Left cardiac atrium (tissue), 4 donors: ENCODE measurements at places on chromosomes 2 and 18. TPM values are rescaled to one million over a fixed set of nuclear protein-coding genes. Genes with fewer than 3 reads are reported as not detected.
A peak's percentile ranks its signal among the peaks of the same experiment; 100 is the strongest.

- DNase-seq, result peak; percentile 55
Measured at GRCh38 chr2:236572482-236572881, 2.9 kb downstream of the ACKR3 start.

DNA sequence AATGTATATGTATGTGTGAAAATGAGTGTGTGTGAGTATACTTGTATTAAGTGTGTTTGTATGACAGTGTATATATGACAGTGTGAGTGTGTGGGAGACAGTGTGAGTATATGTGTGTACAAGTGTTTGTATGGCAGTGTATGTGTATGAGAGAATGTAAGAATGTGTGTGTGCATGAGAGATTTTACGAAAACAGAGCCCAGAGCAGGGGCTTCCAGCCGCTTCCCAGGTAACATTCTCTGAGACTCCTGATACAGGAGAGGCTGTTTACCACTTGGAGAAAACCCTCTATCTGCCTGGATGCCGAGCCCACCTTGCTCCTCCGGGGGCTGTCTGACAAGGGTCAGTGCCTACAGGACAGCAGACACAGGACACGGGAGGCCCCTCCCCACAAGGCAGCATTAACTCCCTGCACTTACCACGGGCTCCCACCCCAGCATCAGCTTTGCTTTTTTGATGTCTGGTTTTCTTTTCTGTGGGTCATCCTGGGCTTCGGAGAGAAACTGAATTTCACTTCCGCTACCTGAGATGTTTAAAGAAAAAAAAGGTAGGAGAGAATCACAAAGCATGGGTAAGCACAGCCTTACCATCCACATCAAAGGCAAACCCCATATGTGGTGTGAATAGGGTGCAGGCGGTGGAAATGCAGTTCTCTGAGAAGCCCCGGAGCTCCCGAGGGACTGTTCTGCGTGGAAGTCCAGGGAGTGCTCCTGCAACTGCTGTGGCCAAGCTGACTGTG is 97.6 kb downstream of the UXS1 start:
- no peak for DNase-seq

Gene AQP12A
- not detected for total RNA-seq

- DNase-seq, result no peak
Measured at GRCh38 chr2:70768590-70769085, 638 bp upstream of the ADD2 start.

DNA sequence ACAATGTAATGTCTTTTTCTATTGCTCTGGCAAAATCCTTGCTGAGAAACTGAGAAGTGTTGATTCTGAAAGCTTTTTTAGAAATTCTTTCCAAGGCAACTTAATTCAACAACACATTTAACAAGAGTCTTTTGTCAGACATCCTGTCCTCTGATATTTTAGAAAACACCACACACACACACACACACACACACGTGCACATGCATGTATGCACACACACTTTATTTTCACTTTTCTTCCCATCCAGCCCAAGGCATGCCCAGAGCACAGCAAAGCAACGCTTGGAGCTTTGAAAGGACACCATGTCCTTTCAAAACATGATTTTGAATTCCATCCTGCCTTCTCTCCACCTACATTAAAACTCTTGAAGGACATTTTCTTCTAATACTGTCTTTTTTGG is 116.1 kb downstream of the ATL2 start:
- DNase-seq, result no peak

DNA sequence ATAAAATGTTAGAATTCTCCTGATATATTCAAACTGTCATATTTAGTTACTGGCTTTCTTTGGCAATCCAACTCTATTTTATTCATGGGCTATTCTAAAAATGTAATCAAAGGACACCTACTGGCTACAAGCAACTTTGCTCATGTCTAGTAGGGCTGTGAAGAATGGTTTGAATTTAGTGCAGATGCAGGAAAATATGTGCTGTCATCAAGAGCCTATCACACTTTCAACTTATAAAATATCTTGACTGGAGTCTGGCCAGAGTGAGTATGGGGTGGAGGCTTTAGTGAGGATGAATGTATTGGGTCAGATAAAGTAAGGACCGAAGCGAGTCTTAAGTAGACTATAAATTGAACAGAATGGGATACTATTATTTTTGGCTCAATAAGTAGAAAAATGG is 343.4 kb upstream of the SPRED2 start:
- DNase-seq, result no peak

Gene CPLX4
- total RNA-seq, result not detected

- no peak for DNase-seq
Measured at GRCh38 chr2:133497270-133497893, 70.9 kb downstream of the NCKAP5 start.

Gene DNAH7
- total RNA-seq, result 0.44 TPM

GRCh38 chr2:241734467-241735208 is at the start of gene D2HGDH:
Gene D2HGDH, plus strand, starts transcription at chr2:241734630. Its CDS starts 595 bp downstream, at chr2:241735225.
- DNase-seq, result peak; percentile 96

- no peak for DNase-seq
Measured at GRCh38 chr2:28004086-28004485, 113.6 kb downstream of the BABAM2 start.

Gene SALL3
- total RNA-seq, result 1.0 TPM

- DNase-seq, result no peak
Measured at GRCh38 chr2:179107737-179108136, 57.8 kb upstream of the CCDC141 start.

Gene WDR43
- 17.9 TPM for total RNA-seq

DNA sequence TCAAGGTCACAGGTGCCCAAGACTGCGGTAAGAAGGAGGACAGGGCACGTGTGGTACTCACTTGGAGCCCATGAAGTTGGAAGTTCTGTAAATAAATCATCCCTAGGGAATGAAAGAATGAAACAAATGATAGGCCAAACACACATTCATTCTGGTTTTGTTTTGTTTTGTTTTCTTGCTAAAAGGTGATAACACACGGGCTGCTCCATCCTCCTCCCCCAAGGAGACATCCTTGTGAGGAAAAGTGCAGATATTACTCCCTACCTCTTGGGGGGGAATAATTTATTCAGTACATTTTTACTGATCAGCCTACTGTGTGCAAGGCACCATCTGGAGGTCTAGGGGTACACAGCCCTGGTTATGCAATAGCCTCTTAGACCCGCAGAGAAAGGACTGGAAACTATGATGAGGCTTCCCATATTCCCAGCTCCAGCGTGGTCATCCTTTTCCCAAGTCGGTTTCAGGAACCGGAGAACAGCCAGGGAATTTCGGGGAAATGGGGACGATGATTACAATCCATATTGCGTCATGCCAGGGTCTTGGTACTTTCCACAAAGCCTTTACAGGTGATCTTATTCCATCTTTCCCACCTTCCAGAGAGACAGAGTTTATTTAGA is 6.3 kb downstream of the RAX start:
- no peak for DNase-seq

Gene BCL11A
- 4.7 TPM for total RNA-seq

DNA sequence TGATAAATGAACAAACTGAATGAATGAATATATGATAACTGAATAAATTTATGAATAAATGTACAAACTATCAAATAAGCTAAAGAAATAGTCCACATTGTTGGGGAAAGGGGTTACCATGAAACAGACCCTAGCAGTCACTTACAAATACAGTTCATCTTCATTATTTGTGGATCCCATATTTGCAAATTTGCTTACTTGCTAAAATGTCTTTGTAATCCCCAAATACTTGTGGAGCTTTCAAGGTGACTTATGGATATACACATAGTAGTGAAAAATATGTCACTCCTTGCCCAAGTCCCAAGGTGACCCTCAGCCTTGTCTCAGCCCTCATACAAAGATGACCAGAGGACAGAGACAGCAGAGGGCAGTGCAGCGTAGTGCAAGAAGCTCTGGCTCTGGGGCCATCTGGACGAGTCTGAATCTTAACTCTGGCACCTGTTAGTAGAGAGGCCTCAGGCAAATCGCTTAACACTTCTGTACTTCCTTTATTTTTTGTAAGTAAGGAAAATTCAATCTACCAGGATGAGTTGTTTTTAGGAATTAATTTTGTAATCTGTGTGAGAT is 3.1 kb downstream of the PAIP2B start:
- peak; percentile 63 for DNase-seq
